ENCODE measurements at places on chromosomes 7 and 10. TPM values are rescaled to one million over a fixed set of nuclear protein-coding genes. Genes with fewer than 3 reads are reported as not detected.

The HOXA9 gene
- not detected for total RNA-seq

The BCCIP gene
- total RNA-seq, result 77.0 TPM

DNA sequence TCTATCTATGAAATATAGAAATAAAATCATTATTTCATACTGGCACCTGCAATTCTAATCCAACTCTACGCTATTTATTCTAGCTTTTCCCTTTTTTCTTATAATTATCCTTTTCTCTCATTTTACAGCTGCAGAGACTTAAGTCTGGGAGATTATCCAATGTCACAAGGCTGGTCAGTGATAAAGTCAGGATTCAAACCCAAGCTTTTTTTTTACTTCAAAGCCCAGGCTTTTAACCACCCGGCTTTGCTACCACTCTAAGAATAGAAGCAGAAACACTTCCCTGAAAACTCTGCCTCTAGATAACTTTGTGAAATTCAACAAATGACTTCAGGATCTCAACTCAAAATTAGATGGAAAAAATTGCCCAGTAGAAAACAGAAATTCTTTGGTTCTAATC, 552.5 kb downstream of the IPMK start:
- no peak overlapping the region for H3K4me3 ChIP-seq
- H3K4me1 ChIP-seq, result no peaks in the 10 kb centered on the region
- no peak overlapping the region for H3K27ac ChIP-seq

The SEMA3D gene
- not detected for total RNA-seq

The DIP2C gene
- 0.26 TPM for total RNA-seq

The NACAD gene
- 0.09 TPM for total RNA-seq

The ACSL5 gene
- total RNA-seq, result 58.1 TPM

The PAPOLB gene
- 0.06 TPM for total RNA-seq

DNA sequence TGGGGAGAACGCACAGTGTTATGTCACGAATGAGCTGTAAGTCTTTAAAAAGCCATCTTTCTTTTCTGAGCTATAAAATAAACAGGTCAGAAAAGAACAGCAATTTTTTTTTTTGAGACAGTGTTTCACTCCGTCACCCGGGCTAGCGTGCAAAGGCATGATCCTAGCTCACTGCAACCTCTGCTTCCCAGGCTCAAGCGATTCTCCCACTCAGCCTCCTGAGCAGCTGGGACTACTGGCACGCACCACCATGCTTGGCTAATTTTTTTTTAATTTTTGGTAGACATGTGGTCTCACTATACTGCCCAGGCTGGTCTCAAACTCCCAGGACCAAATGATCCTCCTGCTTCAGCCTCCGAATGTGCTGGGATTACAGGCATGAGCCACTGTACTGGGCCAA, 58.6 kb downstream of the PPP1R3C start:
- peaks cover 9% of the 10 kb centered on the region for H3K27me3 ChIP-seq
- H3K4me3 ChIP-seq, result no peak overlapping the region
- DNase-seq, result no peak
- no peak overlapping the region for H3K27ac ChIP-seq
- H3K36me3 ChIP-seq, result no peaks in the 10 kb centered on the region

The SEC61G gene
- 83.1 TPM for total RNA-seq

DNA sequence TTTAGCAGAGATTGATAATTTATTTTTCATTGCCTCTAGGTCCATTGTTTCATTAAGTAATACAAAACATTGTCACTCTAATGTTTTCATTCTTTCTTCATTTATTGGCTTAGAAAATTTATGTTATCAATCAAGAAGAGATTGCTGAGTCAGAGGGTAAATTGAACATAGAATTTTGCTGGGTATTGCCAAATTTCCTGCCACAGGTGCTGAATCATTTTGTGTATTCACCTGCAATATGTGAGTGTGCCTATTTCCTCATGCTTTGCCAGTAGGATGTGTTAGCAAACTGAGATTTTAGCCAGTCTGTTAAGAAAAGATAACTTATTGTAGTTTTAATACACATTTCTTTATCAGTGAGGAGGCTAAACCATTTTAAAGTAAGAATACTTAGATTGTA, 38.0 kb downstream of the MARCHF5 start:
- no peak for DNase-seq
- H3K27ac ChIP-seq, result no peak overlapping the region
- H3K36me3 ChIP-seq, result peaks cover 15% of the 10 kb centered on the region

The GDF2 gene
- not detected for total RNA-seq

GRCh38 chr10:77195101-77195500, 442.5 kb downstream of the KCNMA1 start:
- H3K4me1 ChIP-seq, result no peaks in the 10 kb centered on the region
- no peak overlapping the region for H3K4me3 ChIP-seq
- H3K27ac ChIP-seq, result no peak overlapping the region
- H3K36me3 ChIP-seq, result no peaks in the 10 kb centered on the region
- DNase-seq, result no peak

All from activated CD8-positive, alpha-beta memory T cell treated with anti-CD3 and anti-CD28 coated beads, Interleukin-2, amount 10 ng/mL, durations not matched to agents 7 days and 5 days (primary cell).